ENCODE measurements at places on chromosomes 4 and X.
A peak's percentile ranks its signal among the peaks of the same experiment; 100 is the strongest.

GRCh38 chrX:29724316-29724715 is 491.0 kb upstream of the MAGEB2 start:
- no peak for DNase-seq

- DNase-seq = peak; percentile 62
These were observed 60.2 kb downstream of the KCNIP4 start for GRCh38 chr4:21888195-21888976.

DNA sequence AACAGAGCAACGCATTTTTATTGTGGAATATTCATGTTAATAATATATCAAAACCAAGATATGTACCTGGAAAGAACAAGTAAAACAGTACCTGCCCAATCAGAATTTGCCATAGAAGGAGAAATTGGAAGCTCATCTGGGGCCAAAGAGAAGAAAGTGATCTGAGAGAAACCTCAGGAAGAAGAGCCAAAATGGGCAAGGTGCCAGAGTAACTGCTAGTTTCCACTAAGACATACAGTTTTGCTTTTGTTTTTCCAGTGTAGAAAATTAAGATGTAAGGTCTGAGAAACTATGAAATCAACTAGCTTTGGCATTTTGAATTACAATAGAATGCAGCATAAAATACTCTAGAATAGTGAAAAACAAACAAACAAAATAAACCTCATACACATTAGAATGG is 2201.2 kb downstream of the ARAP2 start:
- DNase-seq = peak; percentile 8

GRCh38 chr4:184689681-184690080 is 40.1 kb downstream of the PRIMPOL start:
- no peak for DNase-seq

GRCh38 chrX:13968198-13968597 is 61.5 kb downstream of the GEMIN8 start:
- no peak for DNase-seq

GRCh38 chrX:29952016-29952415 is 263.3 kb upstream of the MAGEB2 start:
- DNase-seq = peak; percentile 21

DNA sequence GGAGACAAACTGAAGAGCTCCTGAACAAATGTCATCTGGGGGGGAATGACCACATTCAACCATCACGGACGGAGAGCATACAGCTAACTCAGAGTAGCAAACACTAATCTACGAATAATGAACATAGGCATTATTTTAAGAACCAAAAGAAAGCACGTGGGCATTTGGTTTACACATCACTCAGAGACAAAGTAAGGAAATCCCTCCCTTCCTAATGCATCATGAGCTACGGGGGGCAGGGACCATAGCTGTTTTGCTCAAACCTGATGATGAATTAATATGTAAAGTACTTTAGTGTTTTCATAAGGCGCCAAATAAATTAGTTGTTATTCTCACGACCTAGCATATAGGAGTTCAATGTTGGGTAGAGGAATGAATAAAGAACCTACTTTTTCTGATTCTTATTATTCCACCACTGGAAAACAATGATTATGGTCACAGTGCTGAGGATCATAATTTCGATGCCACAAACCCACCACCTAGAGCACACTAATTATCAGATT is 11.7 kb upstream of the TMEM156 start:
- peak; percentile 61 for DNase-seq

DNA sequence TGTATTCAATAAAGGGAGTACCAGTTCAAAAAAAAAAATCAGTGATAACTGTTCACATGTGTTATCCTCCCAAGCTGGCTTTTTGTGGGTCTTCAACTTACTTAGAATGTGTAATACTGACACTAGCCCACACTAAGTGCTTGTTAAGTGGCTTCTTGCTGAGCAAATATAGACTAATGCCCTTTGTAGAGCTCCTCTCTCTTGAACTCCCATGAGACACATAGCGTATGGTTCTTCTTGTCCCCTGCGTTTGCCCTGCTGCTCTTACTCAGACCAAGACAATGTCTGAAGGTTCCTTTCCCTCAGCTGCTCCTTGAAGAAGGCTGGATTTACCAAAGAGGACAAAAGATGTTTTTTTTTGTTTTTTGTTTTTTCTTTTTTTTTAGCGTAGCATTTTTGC is 110.9 kb downstream of the FRAS1 start:
- DNase-seq = no peak

DNA sequence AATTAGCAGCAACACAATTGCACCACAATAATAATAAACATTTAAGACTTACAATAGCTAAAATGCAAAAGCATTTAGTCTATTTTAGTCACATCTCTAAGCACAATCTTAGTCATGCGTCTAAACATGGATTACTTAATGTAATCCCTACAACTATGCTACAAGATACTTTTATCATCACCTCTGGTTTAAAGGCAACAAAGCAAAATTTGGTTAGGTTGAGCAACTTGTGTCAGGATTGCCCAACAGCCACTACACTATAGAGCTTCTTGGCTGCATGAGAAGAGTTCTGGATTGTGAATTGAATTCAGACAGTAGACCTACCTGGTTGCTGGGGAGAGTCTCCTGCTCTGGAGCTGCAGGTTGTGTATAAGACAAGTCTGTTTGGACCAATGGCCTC is 146.5 kb upstream of the PUDP start:
- DNase-seq = peak; percentile 1

DNA sequence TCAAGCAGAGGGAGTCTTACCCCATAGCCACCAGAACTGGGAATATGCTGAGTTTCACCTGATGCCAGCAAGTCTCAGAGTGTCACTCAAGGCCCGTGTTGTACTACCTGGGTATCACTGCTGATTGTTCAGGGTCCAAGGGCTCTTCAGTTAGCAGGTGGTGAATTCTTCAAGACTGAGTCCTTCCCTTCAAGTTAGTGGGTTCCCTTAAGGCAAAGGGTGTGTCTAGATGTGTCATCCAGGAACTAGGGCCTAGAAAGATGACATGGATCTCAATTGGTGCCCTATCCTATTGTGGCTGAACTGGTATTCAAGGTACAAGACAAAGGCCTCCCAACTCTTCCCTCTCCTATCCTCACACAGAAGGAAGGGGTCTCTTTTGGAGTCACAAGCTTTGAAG is 159.9 kb upstream of the DIPK2B start:
- DNase-seq = no peak

DNA sequence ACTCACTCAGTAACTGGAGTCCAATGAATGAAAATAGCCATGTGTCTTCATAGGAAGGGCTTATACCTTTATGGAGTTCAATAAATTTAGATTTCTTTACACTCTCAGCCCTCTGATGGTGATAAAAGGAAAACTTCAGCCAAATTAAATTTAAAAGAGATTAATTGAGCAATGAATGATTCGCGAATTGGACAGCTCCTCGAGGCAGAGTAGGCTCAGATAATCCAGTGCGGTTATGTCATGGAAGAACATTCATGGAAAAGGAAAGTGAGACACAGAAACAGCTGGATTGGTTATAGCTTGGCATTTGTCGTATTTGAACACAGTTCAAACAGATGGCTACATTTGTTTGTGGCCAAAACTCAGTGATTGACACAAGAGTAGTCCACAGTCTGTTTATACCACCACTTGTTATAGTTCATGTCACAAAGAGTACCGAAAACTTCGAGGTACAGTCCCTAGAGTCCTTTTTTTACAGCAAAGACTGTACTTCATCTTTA is 54.6 kb upstream of the TACR3 start:
- no peak for DNase-seq

Measured in cardiac fibroblast (primary cell).